ENCODE measurements at places on chromosomes 1 and 21.
A peak's percentile ranks its signal among the peaks of the same experiment; 100 is the strongest.

- no peak for DNase-seq
Measured at GRCh38 chr1:194473766-194474165, 1287.4 kb upstream of the B3GALT2 start.

DNA sequence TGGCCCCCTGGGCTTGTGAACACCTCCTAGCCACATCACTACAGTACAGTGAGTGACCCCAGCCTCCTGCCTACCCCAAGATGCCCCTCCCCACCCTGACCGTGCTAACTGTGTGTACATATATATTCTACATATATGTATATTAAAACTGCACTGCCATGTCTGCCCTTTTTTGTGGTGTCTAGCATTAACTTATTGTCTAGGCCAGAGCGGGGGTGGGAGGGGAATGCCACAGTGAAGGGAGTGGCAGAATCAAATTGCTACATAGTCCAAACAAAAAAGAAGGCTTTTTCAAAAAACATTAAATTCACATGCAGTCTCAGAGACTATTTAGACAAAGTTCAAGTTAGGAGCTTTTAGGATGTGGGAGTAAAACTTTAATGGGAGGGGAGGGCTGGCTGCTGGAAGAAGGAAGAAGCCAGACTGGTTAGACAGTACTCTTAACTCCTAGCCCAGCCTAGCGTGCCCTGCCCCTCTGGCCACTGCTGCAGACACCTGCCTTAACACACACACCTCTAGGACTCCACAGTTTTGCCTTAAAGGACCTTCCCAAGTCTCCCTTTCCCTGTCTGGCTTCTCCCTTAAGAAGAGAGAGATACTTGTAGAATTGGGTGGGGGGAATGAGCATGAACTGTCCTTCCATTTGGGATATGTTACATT lies 9.4 kb downstream of the PEA15 start:
- DNase-seq, result no peak

DNA sequence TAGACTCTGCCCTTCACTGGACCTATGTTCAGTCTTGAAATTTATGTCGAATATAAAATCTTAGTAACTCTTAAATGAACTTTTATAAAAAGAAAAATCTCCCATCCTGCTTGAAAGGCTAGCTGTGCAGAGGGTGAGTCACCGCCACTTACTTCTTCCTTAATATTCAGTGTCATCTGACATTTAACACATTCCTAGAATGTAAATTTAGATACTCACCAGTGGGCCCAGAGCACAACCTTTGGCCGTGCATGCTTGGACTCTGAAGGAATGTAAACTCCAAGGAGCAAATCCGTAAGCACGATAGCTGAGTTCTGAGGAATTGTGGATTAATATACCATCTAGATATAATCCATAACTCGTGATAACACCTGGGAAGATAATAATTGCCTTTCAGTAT lies 403.3 kb downstream of the KCTD3 start:
- DNase-seq, result no peak

GRCh38 chr21:45356251-45356650 lies 48.7 kb upstream of the COL18A1 start:
- no peak for DNase-seq

DNA sequence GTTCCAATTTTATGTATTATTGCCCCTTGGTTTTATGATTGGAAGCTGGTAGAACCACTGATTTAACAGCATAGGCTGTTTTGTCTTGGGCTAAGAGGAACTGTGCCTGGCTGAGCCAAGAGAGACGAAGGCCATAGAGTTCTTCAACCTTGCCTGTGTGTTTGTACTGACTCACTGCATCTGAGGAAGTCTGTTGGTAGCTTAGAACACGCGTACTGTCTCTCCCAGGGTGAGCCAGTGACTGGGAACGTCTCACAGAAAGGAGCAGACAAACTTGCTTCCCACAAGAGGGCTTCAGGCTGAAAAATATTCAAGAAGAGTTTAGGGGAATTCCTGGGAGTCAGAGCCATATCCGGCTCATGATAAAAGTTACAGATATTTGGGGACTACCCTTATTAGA lies 14.9 kb downstream of the TMEM51 start:
- no peak for DNase-seq

DNA sequence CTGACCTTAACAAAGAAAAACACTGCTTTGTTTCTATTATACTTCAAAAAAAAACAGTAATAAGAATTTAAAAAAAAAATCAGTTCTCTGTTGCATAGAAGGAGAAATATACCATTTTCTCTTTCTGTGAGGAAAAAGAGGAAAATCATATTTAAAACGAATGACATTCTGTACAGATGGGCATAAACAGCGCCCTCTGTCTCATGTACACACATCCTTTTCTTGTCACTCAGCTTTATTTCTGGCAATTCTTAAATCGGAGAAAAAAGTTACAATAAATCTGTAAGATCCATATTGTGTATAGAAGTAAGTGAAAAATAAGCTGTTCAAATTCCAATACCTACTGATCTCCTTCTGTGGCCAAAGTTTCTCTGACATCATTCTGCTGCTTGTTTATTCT lies 245.4 kb downstream of the SMYD3 start:
- DNase-seq, result no peak

DNA sequence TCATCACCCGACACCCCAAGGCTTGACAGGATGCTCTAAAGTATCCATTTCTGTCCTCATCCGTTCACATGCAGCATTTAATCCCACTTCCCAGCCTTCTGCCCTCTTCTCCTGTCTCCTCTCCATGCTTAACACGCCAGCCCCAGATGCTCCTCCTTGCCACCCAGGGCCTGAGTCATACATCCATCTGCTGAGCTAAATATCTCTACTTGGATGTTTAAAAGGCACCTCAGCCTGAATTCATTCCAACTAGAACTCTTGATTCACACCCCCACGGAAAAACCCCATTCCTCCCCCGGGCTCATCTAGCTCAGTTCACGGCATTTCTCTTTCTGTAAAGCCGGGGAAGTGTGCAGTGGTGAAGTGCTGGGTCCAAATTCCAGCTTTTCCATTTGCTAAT lies 27.7 kb downstream of the TEX35 start:
- no peak for DNase-seq

GRCh38 chr1:38918568-38918967 lies 23.1 kb downstream of the RHBDL2 start:
- DNase-seq, result no peak

- peak; percentile 68 for DNase-seq
Measured at GRCh38 chr1:44786138-44786840, 1.7 kb downstream of the BEST4 start.

DNA sequence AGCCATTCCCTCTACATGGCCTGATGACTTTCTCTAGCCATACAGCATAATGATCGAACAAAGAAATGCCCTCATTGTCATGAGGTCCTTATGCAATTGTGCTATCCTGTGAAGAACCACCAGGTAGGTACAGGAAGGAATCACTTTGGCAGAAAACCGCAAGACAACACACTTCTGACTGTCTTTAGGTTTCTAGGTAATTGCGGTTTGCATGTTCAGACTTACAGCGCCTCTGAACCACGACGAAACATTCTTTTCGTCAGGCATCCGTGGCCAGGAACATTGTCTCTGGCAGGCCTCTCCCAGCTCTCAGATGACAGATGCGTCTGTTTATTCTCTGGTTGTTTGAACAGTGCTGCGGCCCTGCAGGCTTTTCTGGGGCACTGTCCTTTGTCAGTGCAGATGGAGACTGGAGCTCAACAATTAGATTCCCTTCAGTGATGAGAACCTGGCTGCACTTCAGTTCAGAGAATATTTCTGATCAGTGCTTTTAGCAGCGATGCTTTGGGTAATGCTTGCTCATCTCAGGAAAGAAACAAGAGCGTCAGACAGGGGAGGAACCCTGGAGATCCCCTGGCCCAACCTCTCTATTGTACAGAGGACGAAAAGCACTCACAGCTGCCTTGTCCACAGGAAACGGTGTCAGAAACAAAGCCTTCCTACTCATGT lies 63.4 kb downstream of the B3GALT5 start:
- DNase-seq, result no peak

GRCh38 chr1:186530109-186530508 lies 69.2 kb upstream of the PDC start:
- DNase-seq, result no peak

- DNase-seq, result no peak
Measured at GRCh38 chr1:203084588-203085527, 954 bp downstream of the MYOG start.

DNA sequence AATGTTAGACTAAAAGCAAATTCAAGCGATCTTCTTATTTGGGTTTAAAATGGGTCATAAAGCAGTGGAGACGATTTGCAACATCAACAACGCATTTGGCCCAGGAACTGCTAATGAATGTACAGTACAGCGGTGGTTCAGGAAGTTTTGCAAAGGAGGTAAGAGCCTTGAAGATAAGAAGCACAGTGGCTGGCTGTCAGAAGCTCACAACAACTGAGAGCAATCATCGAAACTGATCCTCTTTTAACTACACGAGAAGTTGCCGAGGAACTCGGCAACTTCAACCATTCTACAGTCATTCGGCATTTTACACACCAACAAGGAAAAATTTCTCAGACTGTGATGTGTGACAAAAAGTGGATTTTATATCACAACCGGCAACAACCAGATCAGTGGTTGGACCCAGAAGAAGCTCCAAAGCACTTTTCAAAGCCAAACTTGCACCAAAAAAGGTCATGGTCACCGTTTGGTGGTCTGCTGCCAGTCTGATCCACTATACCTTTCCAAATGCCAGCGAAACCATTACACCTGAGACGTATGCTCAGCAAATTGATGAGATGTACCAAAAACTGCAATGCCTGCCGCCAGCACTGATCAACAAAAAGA lies 47.9 kb downstream of the ASH1L start:
- peak; percentile 11 for DNase-seq

- DNase-seq, result no peak
Measured at GRCh38 chr1:193299038-193299437, 112.6 kb upstream of the B3GALT2 start.

DNA sequence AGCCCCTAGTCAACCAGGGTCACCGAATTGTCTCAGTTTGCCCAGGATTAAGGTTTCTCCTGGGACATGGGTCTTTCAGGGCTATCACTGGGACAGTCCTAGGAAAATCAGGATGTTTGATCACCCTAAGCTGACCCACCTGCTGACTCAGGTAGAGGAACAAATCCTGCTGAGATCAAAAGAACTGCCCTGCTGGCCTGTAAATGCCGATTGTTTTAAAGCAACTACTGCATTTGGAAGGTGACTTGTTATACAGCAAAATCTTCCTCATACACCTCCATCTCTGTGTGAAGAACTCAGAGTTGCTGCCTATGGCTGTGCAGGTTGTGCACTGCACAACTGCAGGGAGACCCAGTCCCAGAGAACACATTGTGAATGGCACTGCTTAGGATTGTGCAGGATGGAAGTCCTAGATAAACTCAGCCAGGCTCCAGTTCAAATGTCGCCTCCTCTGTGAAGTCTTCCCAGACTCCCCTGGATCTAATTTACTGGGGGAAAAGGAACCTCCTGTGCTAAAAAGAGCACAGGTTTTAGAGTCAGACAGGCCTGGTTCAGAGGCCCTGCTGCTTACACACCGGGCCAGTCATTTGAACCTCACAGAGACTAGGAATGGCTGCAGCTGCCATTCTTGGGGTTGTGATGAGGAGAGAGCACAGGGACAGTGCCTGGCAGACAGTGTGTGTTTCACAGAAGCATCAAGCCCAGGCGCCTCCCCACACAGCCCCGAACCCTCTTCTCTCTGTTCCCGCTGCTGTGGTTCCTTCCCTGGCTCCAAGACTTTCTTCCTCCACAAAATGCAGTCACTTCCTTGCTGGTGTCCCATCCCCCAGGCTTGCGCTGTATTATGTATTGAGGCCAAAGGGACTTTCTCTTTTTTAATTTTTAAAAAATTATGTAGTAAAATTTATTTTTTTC lies 23.2 kb upstream of the LRP8 start:
- no peak for DNase-seq

DNA sequence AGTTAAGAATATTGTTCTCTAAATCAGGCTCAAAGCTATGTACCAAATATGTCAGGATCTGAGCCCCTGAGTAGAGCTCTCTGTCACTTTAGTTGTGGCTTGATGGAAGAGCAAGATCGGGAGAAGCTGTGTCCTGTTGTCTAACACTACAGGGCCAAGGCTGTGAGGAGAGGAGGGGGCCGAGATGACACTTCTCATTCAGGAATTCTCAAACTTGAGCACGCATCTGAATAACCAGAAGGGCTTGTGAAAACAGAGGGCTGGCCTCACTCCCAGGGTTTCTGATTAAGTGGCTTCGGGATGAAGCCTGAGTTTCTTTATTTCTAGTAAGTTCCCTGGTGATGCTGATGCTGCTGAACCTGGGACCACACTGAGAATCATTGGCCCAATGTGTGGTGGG lies 209.2 kb upstream of the DAB1 start:
- DNase-seq, result no peak

DNA sequence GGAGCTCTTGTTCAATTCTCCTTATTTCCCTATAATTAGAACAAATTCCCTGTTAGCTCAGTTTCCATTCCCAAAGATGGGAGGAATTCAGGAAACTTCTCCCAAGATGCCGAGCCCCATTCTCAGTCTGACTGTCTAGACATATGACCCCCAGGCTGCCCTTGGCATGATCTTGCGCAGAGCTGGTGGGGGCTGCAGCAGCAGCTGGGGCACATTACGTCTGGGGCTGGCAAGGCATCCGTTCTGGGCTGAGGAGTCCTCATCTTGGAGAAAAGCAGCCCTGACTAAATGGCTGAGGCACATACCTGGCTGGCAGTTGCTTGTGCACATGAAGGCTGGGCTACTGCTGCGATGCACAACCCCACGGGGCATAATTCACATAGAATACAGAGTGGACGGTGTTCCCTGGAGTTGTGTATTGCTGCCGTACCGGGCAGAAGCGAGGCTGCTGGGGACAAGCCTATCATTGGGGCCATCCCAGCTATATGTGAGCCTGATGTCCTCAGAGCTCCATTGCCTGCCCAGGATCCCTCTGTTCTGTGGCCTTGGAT lies 36.4 kb upstream of the TRABD2B start:
- DNase-seq, result no peak

DNA sequence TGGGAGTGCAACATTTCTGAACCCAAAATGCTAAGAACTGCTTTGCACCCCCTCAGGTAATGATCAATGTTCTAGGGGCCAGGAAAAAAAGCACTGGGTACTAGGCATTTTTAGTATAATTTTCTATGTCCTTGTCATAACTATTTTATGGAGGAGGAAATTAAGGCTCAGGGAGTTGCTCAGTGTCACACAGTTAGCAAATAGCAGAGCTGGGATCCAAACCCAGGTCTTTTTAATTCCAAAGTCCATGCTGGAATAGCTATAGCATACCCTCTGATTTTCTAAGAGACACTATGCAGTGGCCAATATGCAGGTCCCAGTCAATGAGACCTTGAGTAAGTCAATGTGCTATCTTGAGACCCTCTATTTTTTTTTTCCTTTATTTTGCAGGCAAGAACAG lies 394.5 kb upstream of the USP24 start:
- no peak for DNase-seq

- DNase-seq, result no peak
Measured at GRCh38 chr1:40360631-40361030, 12.9 kb upstream of the SMAP2 start.

GRCh38 chr1:33875862-33876261 lies 12.0 kb downstream of the HMGB4 start:
- no peak for DNase-seq

GRCh38 chr21:45192332-45192731 lies 95.4 kb downstream of the POFUT2 start:
- DNase-seq, result no peak
